ENCODE measurements at places on chromosomes 2 and 18. TPM values are rescaled to one million over a fixed set of nuclear protein-coding genes. Genes with fewer than 3 reads are reported as not detected.

- ATAC-seq: peak; percentile 66
Observed at GRCh38 chr2:25341753-25342371, at the start of gene DNMT3A. DNMT3A (minus strand) TSS chr2:25341925; CDS start chr2:25313984, 27,941 bp downstream.

DNA sequence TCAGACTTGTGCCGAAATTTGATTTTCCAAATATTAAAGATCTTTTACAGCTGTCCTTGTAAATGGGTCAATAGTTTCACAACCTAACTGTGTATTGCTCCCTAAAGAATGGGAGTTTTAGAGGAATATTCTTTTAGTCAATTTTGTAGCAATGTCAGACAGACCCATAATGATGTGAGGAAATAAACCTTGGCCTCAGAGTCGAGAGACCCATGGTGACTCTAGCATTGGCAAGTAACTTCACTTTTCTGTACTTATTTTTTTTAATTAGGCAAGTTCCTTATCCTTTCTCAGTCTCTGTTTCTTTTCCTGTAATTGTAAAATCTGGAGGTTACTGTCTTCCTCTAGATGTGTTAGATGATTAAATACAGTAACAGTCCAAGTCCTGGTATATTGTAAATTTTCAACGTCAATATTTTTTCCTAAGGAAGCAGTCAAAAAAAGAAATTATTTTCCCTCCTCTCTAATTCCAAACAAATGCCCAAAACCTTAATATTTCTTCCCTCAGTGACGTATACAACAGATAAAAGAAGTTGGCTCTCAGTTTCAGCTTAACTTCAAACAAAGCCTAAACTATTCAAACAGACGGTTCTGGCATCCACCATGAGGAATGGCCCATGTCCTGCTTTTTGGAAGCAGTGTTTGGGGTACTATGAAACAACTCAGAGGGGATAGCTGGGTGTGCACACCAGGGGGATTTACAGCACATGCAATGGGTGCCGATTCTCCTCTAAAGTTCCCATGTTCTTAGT, 466.7 kb downstream of the TNS1 start:
- no peak for ATAC-seq

DNA sequence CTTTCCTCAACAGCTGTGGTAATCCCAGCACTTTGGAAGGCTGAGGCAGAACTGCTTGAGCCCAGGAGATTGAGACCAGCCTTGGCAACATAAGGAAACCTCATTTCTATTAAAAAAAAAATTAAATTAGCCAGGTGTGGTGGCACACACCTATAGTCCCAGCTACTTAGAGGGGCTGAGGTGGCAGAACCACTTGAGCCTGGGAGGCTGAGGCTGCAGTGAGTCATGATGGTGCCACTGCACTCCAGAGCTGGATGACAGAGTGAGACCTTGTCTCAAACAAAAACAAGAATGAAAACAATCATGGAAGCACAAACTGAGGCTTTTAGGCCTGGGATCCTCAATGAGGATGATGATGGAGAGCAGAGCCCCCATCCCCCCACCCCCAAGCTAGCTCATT, 19.8 kb downstream of the GAREM1 start:
- ATAC-seq: no peak

DNA sequence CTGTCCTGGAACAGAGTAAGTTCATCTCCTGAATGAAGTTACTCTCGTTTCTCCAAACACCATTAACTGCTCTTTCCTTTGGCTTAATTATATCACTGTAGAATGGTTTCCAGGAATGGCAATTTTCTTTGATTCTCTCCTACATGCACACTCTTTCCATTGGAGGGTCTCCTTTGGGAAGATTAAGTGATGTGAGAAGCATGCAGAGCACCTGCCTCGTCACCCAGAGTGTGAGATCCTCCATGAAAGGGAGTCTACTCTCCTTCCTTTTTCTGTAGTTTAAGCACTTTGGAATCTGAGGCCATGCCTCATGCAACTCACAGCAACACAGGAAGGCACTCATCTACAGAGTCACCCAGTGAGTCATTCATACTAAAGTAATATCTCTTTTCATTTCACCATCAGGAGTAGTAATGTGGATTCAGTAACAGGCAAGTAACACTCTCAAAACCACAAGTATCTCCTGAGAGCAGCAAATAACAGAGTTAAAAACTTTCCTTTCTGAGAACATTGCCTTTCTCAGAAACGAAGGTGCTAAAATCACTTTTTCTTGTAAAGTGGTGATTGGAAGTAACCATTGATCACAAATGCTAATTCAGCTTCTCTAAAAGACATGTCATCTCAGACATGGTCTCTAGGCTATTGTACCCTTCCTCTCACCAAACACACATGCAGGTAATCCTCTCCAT, 52.8 kb upstream of the IL1RL1 start:
- no peak for ATAC-seq

The SCLY gene
- 42.1 TPM for total RNA-seq

Data from motor neuron (in vitro differentiated cells).